ENCODE measurements at places on chromosomes 16 and 17.

GRCh38 chr16:6827931-6828330 is 504.7 kb upstream of the RBFOX1 start:
- no peak for DNase-seq

DNA sequence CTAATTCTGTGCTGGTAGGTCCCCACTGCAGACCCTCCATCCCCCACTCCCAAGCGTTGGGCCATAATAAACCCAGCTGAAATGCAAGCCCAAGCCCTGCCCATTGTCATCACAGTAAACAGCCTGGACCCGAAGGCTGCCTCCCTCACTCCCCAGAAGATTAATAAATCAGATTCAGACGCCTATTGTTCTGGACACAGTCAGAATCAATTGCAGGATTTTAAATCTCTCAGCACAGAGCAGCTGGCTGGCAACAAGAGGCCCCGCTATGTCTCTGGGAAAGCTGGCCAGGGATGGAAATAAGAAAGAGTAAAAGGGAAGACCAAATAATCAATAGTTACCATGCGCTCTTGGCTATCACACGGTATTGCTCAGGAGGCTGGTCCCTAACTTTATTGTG is 93.9 kb downstream of the C17orf67 start:
- DNase-seq, result no peak

GRCh38 chr16:81080233-81080632 is 3.2 kb upstream of the C16orf46 start:
- no peak for DNase-seq

DNA sequence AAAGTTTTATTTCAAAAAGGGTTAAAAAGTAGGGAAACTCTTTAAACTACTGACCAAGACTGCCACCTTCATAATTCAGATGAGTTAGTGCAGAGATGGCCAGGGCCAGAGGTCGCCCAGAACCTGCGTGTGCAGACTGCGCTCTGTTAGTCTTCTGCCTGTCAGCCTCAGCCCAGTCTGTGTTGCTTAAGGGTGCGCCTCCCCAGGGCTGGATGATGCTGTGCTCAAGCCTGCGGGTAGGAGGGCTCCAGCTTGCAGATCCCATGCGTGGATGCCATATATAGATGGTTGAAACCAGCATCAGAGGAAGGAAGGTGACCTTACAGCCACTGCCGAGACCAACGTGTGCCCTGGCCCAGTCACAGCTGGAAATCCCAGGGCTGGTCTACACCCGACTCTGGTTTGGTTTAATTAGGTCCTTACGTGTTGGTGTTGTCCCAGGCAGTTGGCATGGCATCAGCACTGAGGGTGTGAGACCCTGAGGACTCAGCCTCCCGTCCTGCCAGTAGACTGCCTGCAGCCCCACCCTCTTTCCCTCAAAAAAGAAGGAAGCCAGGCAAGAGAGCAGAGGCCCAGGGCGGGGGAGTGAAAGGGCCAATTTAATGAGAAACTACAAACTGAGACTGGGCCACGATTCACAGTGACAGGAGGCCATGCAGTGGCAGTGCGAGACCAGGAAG is 27.7 kb downstream of the CDIP1 start:
- DNase-seq, result no peak

GRCh38 chr16:67649494-67649931 is 4.6 kb downstream of the CARMIL2 start:
- DNase-seq, result no peak

- no peak for DNase-seq
Measured at GRCh38 chr17:72270273-72270924, 149.6 kb downstream of the SOX9 start.

GRCh38 chr16:82176204-82176603 is 6.2 kb upstream of the MPHOSPH6 start:
- DNase-seq, result no peak

GRCh38 chr16:57244463-57244766 is 644 bp upstream of the ARL2BP start:
- no peak for DNase-seq

- DNase-seq, result no peak
Measured at GRCh38 chr16:85335584-85336491, 223.6 kb upstream of the CIBAR2 start.

DNA sequence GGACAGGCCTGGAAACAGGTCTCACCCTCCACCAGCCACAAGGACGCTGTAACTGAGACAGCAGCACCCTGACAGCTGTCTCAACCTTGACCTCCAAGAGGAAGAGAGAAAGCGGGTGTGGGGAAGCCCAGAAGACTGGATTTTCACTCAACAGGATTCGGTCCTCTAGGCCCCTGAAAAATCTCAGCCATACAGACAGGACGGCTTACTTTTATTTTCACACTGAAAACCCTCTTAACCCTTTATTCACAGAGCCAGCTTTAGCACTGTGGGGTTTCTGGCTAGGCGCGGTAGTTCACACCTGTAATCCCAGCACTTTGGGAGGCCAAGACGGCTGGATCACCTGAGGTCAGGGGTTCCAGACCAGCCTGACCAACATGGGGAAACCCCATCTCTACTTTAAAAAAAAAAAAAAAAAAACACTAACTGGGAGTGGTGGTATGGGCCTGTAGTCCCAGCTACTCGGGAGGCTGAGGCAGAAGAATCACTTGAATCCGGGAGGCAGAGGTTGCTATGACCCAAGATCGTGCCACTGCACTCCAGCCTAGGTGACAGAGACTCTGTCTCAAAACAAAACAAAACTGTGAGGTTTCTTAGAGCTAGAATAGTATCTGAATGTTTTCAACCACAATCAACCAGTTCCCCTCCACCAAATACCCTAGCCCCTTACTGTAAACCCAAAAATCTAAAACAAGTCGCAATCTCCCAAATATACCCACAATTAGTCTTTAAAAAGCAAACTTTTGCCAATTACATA is 5.3 kb downstream of the ANKRD11 start:
- no peak for DNase-seq

All from NCI-H1417 (cell line).